ENCODE measurements at places on chromosomes 5 and 9.

- DNase-seq, result no peak
These were observed 67.3 kb downstream of the DMRT2 start for GRCh38 chr9:1117439-1117838.

DNA sequence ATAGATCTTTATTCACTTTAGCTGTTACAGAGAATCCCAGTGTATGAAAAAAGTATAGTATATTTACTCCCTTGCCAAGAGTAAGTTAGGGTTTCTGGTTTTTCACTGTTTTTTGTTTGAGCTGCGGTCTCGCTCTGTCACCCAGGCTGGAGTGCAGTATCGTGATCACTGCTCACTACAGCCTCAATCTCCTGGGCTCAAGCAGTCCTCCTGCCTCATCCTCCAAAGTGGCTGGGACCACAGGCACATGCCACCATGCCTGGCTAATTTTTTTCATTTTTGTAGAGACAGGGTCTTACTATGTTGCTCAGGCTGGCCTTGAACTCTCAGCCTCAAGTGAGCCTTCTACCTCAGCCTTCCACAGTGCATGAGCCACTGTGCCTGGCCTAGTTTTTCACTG is 3.0 kb downstream of the RAI14 start:
- DNase-seq, result no peak

DNA sequence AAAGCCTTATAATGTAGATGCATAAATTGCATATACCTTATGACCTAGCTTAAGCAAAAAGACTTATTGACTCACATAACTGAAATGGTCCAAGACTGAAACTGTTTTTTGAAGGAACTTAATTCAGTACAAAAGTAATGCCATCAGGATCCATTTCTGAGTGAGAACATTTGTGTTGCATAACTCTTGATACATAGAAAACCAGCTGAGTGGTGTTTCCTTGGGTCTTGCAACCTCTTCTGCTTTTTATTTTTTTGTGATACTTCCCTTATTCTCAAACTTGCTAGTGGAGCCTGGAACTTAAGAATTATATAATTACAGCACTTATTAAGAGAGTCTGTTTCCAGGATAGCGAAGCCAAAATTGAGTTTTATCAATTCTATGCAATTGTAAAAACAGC is 272.0 kb downstream of the MAN2A1 start:
- no peak for DNase-seq

DNA sequence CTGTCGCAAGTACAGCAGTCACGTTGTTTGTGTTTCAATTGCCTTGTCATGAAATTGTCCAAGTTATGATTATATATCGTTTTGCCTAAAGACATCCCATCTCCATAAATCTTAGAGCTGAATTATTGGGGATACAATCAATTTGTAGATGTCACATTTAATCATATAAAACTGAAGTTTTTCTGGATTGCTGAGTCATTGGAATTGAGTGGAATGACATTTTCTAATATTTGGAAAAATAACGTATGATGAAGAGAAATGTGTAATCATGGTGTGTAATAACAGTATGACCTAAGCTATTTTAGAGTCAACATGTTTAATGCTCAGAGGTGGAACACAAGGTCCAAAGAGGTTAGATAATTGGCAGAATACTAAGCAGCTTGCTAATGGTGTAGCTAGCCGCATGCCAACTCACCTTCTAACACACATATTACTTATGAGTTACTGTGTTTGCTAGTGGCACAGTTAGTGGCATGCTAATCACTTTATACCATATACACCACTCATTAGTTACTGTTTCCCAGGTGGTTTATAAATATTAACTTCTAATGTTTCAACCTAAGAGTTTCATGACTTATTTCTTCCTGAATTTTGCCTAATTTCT is 473.1 kb upstream of the GRAMD2B start:
- no peak for DNase-seq

GRCh38 chr9:106861640-106862109 is 1.3 kb upstream of the ZNF462 start:
- DNase-seq, result no peak

DNA sequence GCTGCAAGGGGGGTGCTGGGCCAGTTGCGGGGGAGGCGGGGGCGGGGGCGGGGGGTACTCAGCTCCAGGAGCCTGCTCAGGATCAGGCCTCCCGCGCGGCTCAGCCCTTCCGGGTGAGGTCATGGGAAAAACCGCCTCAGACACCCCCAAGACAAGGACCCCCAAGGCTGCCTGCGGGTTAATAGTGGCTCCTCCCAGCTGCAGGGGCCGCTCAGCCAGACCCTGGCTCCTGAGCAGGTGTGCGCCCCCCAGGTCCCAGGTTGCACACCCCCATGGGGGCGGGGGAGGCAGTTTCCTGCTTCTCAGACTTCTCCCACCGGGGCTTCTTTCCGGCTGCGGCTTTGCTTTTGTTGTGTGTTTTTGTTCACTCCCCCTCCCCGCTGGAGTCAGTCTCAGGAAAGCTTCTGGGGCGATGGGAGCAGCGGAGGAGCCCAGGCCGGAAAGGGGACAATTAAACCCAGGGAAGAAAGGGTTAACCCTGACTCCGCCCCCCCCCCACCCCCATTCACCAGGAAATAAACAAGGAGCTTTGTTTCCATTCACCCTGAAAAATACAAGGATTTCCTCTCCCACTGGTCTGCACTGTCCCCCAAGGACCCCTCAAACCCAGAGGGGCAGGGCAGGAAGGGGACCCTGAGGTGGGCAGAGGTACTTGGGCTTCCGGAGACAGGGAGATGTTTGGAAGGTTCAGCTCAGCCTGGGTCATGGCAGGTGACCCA is 42.3 kb upstream of the NOTCH1 start:
- no peak for DNase-seq

GRCh38 chr5:151555760-151556576 is 35.2 kb downstream of the FAT2 start:
- no peak for DNase-seq

- DNase-seq, result no peak
These were observed 59.2 kb upstream of the OTP start for GRCh38 chr5:77697692-77698091.

DNA sequence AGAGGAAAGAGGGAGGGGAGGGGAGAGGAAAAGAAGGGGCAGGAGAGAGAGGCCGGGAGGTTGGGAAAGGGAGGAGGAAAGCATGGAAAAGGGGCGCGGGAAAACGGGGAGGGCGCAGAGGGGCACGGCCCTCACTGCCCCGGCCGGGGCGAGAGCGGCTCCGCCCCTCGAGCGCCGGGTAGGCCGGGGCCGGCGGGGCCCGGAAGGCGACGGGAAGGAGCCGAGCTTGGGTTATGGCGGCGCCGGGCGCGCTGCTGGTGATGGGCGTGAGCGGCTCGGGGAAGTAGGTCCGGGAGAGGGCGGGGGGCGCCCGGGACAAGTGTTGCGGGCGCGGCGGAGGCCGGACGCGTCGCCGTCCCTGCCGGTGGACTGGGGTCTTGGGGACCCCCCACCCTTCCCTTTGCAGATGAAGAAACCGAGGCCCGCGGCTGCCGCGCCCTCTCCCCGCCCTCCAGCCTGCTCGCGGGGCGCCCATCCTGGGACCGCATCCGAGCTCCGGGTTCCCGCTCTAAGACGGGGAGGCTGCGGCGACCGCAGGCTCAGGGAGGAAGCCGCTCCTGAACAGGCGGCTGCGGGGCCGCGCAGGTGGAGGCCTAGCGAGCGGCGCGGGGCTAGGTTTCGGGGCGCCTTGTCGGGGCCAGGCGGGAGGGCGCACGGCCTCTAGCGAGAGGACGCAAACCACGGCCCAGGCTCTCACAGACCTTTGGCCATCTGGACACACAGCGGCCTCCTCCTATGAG is at the start of gene IDNK:
Gene IDNK (plus strand): TSS at position 205 of the 740 bp plus-strand sequence. CDS start 29 bp downstream, at position 234.
- DNase-seq, result peak; percentile 65

DNA sequence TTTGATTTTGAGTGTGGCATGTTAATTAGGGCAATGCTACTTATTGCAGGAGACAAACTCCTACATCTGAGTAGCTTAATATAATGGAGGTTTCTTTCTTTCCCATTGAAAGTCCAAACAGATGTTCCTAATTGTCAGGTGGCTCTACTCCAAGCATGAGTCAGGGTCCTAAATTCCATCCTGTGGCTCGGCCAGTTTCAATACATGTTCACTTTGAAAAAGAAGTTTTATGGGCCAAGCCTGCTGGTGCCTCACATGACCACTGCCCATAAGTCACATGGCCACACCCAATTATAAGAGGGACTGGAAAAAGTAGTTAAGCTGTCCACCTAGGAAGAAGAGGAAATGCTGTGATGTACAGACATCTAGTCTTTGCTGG is 170.4 kb downstream of the ARRDC3 start:
- no peak for DNase-seq

DNA sequence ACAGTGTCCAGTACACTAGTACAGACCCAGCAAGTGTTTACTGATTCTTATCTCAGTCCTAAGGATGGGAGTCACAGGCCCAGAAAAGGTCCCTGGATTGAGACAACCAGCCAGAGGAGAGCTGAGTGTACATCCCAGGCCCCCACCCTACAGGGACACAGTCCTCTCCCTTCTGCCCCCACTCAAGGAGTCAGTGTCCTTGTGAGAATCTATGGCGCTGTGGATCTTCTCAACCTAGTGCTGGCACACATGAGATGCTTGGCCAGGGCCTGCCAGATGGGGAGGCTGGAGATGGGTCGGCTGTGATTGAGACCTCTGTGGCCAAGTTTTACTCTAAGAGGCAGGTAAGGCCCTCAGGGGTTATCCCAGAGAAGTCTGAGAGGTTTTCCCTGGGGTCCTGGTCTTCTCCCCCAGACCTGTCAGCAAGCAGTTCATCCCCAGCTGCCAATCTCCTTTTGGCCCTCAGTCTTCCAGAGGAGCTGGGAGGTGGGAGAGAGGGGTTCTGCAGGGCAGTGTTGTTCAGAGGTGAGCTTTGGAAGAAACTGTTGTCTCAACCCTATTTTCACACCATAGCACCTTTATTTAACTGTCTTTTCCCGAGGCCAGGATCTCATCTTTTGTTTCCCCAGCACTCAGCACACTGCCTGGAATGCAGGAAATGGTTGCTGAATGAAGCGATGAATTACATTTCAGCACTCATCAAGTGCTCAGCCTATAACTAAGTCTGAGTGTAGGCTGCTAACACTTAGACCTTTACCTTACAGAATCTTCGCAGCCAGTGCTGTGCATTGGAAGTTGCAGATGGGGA is 3.2 kb upstream of the NSD1 start:
- no peak for DNase-seq

Data from nucleus accumbens (tissue), 56 donors.